ENCODE measurements at places on chromosomes 5 and 9.

DNA sequence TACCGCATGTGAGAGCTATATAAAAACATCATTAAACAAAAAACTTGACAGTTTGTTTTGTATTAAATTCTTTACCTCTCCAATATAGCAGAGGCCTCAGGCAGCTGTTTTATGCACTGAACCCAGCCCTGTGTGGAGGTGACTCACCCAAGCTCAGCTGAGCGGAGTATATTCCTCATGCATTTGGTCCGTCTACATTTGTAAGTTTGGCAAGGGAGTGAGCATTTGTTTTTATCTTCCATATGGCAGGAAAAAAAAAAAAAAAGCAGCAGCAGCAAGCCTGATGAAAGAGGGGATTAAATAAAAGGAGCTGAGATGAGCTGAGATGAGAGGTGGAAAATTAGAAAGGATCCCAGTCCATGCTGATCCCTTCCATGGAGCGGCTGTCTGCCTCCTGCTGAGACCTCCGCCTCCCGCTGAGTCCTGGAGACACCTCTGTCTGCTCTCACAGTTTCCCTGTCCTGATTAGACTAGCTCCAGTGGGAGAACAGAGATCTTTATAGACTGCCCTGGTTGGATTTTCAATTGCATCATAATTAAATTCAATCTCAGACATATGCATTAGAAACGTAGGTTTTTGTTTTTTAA lies 112.0 kb upstream of the CTNND2 start:
- DNase-seq: peak; percentile 47

GRCh38 chr9:20355022-20355421 lies 267.3 kb downstream of the MLLT3 start:
- DNase-seq: peak; percentile 29

DNA sequence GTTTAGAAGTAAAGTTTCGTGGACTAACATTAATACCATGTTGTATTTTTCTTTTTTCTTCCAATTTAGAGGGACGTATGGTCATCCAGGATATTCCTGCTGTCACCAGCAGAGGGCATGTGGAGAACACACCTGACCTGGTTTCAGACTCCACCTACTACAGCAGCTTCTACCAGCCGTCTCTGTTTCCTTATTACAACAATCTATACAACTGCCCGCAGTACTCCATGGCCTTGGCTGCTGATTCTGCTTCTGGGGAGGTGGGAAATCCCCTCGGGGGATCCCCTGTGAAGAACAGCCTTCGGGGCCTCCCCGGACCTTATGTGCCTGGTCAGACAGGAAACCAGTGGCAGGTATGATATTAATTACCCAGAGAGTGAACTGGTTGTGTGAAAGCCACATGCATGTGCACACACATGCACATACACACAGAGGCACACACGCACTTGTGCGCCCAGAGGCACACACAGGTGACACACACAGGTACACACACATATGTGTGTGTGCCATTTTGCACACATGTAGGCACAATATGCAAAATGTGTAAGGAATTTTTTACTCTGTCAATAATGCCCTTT lies 52.4 kb downstream of the DMRT1 start:
- DNase-seq: peak; percentile 71

DNA sequence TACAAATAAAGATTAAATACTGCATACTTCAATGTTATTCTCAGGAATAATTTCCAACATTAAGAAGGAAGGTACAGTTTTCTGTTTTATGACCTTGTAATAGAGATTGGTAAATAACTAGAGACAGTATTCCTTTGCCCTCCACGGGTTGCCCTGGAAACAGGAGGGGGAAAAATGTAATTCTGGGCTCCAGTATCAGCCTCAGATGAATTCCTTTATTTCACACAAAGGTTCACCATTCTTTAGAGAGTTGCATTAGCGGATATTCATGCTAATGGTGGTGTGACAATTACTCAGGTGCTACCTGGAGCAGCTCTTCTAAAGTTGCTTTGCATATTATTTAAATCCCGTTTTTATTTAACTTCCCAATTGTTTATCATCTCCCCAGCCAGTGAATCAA lies 42.6 kb downstream of the CETN3 start:
- DNase-seq: no peak

All from PC-3 (cell line).